ENCODE measurements at places on chromosomes 1 and 21. TPM values are rescaled to one million over a fixed set of nuclear protein-coding genes. Genes with fewer than 3 reads are reported as not detected.

C4BPA gene
- not detected for total RNA-seq

PLA2G4A gene
- 31.1 TPM for total RNA-seq

C1orf53 gene
- total RNA-seq: 19.2 TPM

HMCN1 gene
- 1.5 TPM for total RNA-seq

SMCP gene
- total RNA-seq: not detected

CLCNKA gene
- not detected for total RNA-seq

TMEM125 gene
- total RNA-seq: not detected

HJV gene
- 0.68 TPM for total RNA-seq

OR2T8 gene
- not detected for total RNA-seq

OR2T11 gene
- total RNA-seq: 0.05 TPM

Data from motor neuron (in vitro differentiated cells).